ENCODE measurements at places on chromosomes 5 and 9.

- DNase-seq: no peak
Observed at GRCh38 chr9:15068261-15068660, 158.0 kb upstream of the FREM1 start.

DNA sequence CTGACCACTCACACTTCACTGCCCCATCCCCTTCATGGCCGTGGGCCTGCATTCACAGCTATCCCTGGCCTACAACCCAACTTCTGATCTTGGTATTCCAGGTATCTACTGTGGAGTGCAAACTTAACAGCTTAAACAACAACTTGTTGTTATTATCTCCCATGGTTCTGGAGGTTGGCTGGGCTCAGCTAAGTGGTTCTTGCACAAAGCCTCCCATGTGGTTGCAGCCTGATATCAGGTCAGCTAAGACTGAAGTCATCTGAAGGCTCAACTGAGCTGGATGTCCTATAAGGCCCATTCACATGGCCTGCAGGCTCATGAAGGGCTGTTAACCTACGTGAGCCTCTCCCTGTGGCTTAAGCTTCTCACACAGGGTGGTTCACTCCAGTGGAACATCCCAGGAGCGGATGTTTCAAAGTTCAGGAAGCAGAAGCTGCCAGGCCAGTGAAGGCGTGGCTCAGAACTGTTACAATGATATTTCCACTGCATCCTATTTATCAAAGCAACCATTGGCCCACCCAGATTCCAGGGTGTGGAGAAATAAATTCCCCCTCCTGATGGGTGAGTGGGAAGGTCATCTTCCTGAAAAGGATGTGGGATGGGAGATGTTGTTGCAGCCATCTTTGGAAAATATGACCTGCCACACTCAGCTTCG is 30.0 kb upstream of the TRIO start:
- no peak for DNase-seq

DNA sequence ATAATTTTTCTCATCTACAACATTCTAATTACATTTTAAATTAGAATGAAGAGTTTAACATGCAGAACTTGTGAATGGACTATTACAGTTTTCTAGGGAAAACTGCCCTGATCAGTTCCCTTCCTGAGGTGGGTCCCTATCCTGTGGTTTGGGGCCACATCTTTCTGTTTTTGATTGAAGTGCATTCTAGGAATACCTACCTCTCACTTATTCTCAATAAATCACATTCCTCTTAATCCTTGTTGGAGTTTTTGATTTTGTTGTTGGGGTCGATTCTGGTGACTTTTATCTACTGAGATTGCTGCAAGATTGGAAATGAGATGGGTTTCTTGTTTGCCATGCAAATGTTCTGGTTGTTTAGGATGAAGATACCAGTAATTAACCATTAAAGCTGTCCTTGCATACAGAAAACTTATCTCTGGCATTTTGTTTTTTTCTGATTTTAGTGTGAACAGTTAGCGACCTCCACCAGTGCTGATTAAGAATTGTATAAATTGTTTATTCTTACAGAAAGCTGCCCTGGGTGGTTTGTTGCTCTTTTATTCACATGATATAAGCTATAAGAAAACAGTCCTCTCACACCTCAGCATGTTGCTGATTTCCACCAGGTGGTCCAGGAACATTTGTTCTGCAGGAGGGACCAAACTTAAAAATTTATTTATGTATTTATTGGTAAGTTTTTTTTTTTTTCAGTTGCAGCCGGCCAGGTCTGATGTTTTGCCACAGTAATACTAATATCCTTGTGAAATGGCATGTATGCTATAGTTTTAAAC is 269.9 kb downstream of the FANCC start:
- DNase-seq: no peak

GRCh38 chr5:137834498-137835049 is 33.1 kb upstream of the MYOT start:
- no peak for DNase-seq

GRCh38 chr5:131279204-131279603 is 15.4 kb downstream of the CDC42SE2 start:
- DNase-seq: no peak

DNA sequence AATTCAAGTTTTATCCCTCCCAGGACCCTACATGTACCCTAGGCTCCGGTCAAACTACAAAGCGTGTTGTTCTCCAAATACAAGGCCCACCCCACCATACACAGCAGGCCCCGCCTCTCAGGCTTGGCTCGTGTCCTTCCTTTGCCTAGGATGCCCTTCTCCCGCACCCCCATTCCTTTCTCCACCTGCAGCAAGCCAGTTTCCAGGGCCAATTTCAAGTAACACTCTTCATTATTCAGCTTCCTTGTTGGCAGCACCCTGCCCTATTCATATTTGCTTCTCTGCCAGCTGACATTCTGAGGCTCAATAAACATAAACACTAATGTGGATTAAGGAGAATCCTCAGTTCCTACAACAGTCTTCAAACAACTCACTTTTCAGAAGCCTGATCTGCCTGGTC is 31.7 kb downstream of the EPB41L4B start:
- DNase-seq: no peak

DNA sequence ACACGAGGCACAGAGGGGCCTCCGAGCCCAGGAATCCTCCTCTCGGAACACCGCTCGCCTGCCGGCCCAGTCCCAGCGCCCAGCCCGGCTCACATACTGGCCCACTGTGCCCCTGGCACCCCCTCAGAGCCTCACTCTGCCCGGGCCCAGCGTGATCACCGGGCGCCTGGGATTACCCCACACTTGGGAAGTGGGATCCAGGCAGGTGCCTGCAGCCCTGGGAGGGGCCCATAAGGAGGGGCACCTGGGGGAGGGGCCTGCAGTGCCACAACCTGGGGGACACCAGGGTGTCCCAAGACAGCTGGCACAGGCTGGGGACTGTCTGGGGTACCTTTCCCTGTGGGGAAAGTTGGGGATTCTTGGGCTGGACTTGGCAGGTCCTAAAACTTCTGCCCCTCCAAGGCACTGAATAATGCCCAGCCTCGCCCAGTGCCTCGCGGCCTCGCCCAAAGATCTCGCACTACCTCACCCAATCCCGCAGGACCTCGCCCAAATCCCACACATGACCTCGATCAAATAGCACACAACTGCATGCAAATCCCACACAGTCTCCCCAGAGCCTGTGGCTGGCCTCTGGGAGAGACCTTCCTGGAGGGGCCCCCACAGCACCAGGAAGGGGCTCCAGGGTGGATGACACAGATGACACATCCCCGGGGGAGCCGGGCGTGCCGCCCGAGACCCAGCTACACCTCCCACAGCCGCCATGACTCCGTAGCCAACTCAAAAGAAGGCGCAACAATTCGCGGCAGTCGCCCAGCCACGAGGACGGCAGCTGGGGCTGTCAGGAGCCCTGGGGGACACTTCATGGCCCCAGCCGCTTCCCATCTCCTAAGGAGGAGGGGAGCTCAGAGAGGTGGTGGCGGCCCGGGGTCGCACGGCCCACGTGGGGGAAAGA is 13.7 kb downstream of the NOTCH1 start:
- no peak for DNase-seq

DNA sequence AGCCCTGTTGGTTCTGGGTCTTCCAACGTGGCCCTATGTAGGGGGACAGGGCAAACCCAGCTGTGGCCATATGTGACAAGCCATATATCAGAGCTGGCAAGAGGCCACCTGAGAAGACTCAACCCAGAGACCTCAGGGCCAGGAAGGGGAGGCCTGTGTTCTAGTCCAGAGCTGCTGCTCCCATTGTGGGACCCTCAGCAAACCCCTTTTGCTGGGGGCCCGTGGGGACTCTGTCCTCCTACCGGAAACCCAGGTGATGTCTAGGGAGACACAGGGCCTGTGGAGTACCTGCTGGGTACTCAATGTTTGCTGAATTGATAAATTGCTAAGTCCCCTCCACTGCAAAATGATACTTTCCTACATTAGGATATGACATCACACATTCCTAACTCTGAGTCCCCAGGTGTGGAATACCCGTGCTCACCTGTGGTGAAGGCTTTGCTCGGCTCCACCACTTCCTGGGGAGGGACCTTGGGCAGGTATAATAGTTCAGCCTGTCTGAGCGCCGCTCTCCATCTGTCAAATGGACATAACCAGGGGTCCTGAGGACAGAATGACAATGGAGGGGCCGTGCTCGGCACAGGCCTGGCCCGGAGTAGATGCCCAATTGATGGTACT is 38.4 kb upstream of the ASS1 start:
- no peak for DNase-seq

DNA sequence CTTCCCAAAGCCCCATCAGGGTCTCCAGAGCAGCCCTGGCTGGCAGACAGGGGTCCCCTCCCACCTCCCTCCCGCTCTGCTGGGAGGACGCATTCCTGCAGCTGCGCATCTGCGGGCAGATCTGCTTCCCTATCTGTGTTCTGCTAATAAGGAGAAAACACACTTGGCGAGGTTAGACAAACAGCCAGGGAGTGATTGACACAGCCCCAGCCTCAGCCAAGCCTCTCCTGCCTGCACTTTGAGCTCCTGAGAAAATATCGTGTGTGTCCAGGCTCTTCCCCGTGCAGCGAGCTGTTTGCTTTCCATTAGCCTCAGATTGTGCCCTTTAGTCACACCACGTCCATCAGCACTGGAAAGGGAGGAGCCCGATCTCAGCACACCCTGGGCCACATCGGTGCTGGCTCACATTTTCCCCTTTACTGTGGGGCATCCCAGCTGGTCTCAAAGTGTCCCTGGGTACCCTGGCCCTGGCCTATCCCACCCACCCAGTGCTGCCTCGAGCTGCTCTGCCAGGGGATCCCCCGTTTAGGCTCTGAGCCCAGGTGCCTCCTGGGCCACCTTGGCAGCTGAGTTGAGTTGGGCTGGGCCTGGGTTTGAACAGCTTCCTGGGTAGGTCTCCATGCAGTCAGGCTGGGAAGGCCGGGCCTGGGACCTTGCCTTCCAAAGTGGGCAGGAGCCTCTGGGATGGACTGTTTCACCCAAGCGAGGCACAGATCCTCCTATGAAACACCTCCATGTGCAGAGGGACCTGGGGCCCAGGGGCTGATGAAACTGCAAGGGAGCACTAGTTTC is 61.1 kb downstream of the BARX1 start:
- no peak for DNase-seq

- DNase-seq: no peak
Observed at GRCh38 chr9:130303613-130304055, 38.1 kb downstream of the HMCN2 start.

DNA sequence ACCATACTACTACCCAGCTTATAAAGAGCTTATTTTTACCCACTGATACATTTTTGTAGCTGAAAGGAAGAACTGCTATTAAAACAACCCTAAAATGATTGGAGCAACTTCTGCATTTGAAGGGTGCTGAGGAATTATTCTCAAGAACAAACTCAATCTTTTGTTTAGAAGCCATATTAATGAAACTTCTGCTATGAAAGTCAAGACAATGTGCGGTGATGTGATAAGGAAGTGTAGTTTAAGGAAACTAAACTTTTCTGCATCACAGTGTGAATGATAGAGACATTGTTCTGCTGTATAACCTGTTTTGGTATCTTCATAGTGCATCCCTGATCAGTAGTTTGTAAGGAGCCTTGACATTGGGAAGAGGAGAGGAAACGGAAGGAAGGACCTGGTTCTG is 408.5 kb downstream of the TMEM38B start:
- no peak for DNase-seq

DNA sequence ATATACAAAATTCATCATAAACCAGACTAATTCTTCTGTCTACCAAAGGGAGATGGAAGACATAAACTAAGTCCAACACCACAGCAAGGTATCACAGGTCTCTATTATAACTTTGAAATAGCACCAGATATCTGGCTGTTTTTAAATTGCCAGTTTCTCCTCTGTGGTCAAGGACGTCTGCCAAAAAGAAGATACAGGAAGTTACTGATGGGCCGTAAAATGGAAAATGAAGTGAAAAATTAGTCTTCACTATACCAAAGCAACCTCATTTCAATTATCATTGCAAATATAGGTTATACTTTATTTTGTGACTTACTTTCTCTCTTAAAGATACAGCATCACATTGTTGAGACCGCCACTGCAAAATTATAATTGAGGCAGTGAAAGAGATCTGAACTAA is 225.5 kb downstream of the NDUFS4 start:
- no peak for DNase-seq

DNA sequence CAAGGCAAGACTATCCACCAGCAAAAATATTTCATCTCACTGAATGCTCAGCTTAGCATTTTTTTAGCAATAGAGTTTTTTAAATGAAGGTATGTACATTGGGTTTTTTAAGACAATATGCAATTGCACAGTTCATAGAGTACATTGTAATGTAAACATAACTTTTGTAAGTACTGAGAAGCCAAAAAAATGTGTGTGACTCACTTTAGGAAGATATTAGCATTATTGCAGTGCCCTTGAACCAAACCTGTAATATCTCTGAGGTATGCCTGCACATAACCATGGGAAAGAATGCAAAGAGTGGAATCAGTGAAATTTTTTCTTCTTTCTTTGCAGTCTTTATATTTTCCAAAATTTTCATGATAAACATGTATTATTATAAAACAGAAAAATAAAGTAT is 1533.3 kb upstream of the WWC1 start:
- DNase-seq: no peak

- peak; percentile 70 for DNase-seq
Observed at GRCh38 chr9:124216474-124217176, 41.1 kb upstream of the NEK6 start.

DNA sequence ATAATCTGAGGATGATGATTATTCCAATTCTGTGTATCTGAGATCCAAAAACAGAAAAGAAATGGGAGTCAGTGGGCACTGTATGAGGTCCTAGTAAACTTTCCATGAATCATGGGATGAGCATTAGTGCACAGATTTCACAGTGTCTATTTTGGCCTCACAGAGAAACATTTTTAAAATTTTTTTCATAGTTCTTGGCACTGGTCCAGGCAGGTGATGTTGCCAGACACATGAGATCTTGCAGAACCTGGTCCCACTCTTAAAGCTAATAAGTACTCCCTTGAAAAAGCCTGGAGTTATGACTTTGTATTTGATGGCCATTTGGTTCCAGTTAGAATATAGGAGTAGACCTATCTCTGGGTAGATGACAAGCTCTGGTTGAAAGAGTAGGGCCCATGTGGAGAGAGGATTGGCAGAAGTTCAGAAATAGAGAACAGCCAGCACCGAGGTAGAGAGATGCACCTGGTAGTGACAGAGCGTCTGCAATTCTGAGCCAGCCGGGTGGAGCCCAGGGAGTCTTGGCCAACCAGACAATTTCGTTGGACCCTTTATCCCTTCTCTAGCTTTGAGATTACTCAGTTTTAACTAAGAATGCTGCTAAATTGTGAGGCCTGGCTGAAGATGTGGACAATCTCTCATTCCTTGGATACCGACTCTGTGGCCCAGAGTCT is 6.3 kb upstream of the TNFSF15 start:
- no peak for DNase-seq

Data from femur (tissue), 1 donor.